ENCODE measurements at places on chromosomes 1 and 21. TPM values are rescaled to one million over a fixed set of nuclear protein-coding genes. Genes with fewer than 3 reads are reported as not detected.
A peak's percentile ranks its signal among the peaks of the same experiment; 100 is the strongest.

Gene KRTAP11-1
- total RNA-seq = not detected

Gene FCRL6
- total RNA-seq = not detected

Gene UBE2U
- not detected for total RNA-seq

Gene KRTAP21-2
- not detected for total RNA-seq

- ATAC-seq = no peak
Observed at GRCh38 chr1:167305059-167305705, 84.5 kb downstream of the POU2F1 start.

- no peak for ATAC-seq
Observed at GRCh38 chr1:17525996-17526686, 13.4 kb upstream of the ARHGEF10L start.

GRCh38 chr1:156746728-156747631, 4.5 kb downstream of the HDGF start:
- ATAC-seq = peak; percentile 76

DNA sequence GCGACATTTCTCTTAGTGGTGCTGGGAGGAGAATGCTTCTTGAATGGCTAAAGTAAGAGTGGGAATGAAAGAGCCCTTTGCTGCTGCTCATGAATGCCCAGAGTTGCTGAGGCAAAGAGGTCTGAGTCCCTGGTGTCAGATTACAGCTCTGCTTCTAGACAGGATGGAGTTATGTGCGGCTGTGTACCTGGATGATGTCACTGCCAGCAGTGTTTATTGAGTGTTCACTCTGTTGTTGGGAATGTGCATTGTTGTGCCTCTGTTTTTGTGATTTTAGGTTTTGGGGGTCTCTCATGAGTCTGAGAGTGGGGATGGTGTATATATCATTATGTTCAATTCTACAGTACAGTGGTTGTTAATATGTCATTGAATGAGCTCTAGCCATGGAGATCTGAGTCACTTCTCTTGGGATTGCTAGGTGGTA, 2.7 kb downstream of the CDC14A start:
- ATAC-seq = no peak

DNA sequence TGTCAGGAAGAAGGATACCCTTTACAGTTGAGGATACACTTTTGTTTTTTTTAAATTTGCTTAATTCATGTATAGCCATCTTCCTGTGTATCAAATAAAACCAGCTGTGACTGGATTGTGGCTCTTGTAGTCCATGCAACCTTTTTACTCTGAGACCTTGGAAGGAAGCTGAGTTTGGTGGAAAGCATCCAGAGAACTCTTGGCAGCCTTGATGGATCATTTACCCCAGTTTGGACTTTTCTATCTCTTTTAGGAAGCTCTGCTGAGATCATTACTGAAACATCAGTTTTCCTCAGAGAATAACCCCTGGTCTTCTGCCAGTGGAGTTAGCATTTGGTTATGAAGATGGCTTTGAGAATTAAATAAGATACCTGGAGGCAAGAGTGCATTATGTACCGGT, 21.2 kb upstream of the APOBEC4 start:
- ATAC-seq = no peak

DNA sequence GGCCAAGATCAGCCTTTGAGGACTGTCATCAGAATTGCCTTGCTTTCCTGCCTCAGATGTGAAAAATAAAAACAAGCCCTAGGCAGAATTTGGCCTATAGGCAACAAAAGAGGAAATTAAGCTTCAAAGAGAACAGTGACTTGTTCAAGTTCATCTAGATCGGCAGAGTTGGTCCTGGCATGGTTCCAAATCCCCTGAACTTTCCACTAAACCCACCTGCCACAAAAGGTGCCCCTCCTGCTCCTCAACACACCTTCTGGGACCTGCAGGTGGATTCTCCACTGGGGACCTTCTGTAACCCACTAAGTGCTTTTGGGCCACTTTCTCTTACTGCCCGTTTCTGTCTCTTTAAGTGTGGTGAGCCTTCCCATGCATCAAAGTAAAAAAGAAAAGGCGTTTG, 42.5 kb upstream of the LRRN2 start:
- ATAC-seq = no peak

Measured in motor neuron (in vitro differentiated cells).